ENCODE measurements at places on chromosomes 3 and 15.

DNA sequence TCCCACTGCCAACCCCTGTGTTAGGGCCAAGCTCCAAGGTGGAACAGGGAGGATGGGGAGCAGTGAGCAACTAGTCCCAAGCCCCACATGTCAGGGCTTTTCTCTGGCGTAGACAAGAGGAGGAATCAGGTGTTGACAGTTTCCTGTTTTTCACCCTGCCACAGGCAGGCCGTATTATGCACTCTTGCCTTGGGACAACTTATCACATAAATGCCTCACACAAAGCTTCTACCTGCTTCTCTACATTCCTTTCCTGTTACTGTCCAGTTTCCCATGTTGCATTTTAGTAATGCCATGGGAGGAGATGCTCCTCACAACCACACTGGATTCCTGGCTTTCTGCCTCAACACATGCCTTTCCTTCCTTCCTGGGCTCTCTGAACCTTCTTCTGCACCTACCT, 381.2 kb upstream of the ATP11B start:
- H3K27ac ChIP-seq: no peak overlapping the region
- H3K4me3 ChIP-seq: no peak overlapping the region
- peaks cover 3% of the 10 kb centered on the region for H3K4me1 ChIP-seq
- H3K36me3 ChIP-seq: no peaks in the 10 kb centered on the region
- H3K27me3 ChIP-seq: no peaks in the 10 kb centered on the region
- DNase-seq: no peak

- peaks cover 18% of the 10 kb centered on the region for H3K4me1 ChIP-seq
- DNase-seq: no peak
- H3K36me3 ChIP-seq: no peaks in the 10 kb centered on the region
- H3K27me3 ChIP-seq: no peaks in the 10 kb centered on the region
- no peak overlapping the region for H3K4me3 ChIP-seq
Measured at GRCh38 chr3:82202269-82202668, 440.8 kb upstream of the GBE1 start.

DNA sequence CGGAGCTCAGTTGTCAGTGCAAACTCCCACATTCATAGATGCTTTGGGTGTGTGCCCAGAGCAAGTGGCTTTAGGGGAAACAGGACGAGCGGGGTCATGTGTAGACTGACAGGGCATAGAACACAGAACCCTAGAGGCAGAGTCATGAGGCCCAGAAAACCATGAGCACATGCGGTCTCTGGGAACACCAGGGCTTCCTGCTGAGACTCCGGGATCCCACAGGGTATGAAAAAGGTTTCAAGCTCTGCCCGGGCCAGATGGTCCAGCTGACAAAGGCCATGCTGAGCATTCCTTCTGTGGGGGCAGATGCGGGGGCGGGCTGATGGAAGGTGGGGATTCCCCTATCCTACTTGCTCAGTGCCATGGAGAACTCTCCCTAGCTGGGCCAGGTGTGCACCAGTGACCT, 44.8 kb downstream of the ROPN1B start:
- no peak for DNase-seq
- no peak overlapping the region for H3K4me3 ChIP-seq
- no peaks in the 10 kb centered on the region for H3K27me3 ChIP-seq
- H3K4me1 ChIP-seq: no peaks in the 10 kb centered on the region

DNA sequence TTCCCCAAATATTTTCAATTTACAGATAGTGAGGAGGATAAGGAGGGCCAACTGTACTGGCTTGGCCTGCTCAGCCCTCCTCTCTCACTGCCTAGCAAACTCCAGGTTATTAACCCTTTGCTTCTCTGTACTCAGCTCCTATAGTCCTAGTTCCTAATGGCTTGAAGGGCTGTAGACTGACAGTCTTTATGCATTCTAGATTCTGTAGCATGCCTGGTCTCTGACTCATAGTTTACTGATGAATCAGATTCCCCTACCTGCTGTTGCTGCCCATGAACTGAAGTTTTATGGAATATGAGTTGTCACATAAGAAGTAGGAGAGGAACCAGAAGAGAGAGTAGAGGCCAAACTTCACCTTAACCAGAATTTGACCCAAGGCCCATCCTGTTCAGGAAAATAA, 27.1 kb upstream of the MAP3K13 start:
- DNase-seq: no peak
- no peaks in the 10 kb centered on the region for H3K27me3 ChIP-seq
- H3K27ac ChIP-seq: no peak overlapping the region
- H3K4me1 ChIP-seq: peaks cover 13% of the 10 kb centered on the region
- H3K36me3 ChIP-seq: no peaks in the 10 kb centered on the region

DNA sequence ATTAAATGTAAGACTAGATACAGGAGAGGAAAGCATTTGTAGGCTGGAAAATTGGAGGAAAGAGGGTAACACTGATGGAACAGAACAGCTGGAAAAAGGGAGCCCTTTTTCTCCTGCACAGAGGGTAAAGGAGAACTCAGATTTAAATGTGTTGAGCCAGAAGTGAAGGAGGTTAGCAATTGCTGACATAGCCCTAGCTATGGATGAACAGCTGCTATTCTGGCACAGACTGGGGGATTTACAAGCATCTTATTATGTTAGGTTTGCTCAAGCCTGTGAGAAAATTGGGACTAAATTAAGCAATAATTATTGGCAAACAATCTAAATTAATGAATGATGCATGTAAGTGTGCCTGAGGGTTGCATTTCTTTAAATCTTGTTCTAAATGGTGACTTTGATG, 40.6 kb upstream of the PRR20G start:
- DNase-seq: no peak
- H3K4me3 ChIP-seq: no peak overlapping the region
- H3K36me3 ChIP-seq: peaks cover 5% of the 10 kb centered on the region
- H3K27me3 ChIP-seq: peaks cover 10% of the 10 kb centered on the region
- no peak overlapping the region for H3K27ac ChIP-seq
- H3K4me1 ChIP-seq: no peaks in the 10 kb centered on the region

DNA sequence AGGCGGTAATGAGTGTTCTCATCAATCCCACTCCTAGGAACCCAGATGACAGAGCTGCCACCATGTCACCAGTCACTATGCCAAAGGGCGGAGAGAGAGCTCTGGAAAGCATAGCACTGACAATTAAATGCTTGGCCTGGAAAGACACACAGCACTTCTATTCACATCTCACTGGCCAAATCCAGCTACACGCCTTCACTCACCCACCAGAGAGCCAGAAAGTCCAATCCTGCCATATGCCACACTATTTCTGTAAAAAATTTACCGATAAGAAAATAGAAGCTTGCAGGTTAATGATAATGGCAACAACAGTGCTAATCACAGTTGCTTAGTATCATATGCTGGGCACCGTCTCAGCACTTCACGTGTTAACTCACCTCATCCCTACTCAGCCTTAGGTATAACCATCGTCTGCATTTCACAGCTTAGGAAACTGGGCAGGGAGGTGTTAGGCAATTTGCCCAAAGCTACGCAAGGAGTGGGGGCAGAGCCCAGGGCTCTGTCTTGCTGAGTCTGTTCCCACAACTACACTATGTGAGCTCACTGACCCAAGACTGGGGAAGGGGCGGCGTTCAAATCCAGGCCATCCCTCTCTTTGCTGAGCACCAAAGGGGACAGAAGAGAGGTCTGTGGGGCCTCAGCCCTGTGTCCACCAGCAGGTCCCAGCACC, 16.5 kb downstream of the KLHL25 start:
- DNase-seq: no peak
- H3K4me3 ChIP-seq: no peak overlapping the region

GRCh38 chr3:127536830-127537812, 53.4 kb downstream of the TPRA1 start:
- H3K27me3 ChIP-seq: peaks cover 24% of the 10 kb centered on the region
- peak overlapping the region; percentile 61 for H3K4me3 ChIP-seq
- H3K36me3 ChIP-seq: no peaks in the 10 kb centered on the region
- peak overlapping the region; percentile 33 for H3K27ac ChIP-seq
- H3K4me1 ChIP-seq: peaks cover 18% of the 10 kb centered on the region

DNA sequence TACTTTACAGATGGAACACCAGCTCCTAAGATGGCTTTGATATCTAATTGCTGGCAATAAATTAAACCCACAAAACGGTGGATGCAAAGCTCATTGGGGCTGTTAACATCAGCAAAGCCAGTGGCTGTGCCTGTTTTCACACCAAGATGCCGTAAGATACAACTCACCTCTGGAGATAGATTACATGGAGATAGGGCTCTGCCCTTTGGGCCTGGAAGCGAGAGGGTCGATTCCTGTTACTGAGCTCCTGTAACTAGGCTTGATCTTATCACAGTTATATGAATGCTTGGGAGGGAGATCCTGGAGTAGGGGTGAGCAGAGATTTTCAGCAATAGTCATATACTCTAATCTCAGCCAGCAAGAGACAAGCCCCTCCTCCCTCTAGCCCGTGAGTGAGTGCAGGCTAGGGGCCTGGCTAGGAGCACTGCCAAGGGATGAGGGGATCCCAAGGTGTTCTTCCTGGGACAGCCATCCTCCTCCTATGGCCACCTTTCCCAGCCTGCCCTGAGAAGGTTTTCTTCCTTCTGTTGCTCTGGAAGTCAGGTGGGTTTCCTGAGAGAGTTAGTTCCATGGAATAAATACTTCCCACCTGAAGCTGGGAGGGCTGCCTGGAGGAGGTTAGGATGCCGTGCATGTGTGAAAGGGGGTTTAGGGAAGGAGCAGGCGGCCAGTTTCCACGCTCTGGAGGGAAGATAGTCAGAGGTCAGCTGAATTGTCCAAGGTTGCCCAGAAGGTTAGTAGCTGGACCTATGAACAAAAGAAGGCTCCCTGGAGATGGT, 18.1 kb upstream of the DOCK3 start:
- no peak for DNase-seq
- H3K27me3 ChIP-seq: peaks cover 5% of the 10 kb centered on the region
- no peaks in the 10 kb centered on the region for H3K4me1 ChIP-seq
- H3K4me3 ChIP-seq: no peak overlapping the region
- H3K27ac ChIP-seq: no peak overlapping the region
